ENCODE measurements at places on chromosomes 6 and 20.

- no peak for DNase-seq
Observed at GRCh38 chr6:143110572-143110971, 49.9 kb downstream of the AIG1 start.

DNA sequence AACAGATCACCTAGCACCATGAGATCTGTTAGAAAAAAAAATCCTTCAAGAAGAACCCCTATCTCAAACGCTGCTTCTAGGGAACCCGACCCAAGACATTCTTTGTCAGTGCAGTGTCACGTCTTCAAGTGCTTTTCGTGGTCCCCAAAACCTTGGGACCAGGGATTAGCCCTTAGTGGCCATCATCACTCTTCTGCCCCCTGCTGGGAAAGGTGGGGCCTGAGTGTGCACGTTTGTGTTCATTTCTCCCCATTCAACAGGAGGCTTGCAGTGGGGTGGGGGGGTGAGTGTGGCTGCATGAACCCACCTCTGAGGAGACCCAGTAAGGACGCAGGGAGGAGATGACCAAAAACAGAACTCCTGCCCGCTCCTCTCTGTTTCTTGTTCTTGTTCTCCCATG is 218.2 kb upstream of the RNF24 start:
- DNase-seq, result no peak

DNA sequence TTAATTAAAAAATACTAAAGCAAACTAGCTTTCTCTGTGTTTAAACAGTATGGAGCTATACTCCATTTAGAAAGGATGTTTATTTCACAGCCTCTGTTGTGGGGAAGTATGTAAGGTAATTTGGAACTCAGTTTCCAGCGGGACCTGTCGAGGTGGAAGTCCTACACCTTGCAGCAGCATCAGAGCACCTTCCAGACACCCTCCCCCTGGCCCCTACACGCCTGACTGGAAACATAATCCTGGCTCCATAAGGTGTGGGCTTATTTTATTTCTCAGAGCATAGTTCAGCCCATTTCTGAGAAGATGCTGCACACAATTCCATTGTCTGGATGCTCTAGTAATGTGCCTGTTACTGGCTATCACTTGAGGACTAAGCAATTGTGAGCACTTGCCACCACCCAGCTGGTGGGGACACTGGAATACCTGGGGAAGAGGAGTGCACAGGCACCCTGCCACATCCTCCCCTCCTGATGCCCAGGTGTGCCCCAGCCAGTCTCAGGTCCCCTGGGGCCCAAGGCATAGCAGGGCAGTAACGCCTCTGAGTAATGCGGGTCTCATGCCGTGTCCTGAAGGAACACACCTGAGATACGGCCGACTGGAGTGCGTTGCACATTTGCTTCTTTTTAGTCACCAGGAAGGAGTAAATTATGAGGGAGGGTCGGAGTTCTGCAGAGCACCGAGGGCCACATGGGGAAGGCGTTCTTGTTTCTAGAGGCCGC is 556.5 kb downstream of the QKI start:
- no peak for DNase-seq

DNA sequence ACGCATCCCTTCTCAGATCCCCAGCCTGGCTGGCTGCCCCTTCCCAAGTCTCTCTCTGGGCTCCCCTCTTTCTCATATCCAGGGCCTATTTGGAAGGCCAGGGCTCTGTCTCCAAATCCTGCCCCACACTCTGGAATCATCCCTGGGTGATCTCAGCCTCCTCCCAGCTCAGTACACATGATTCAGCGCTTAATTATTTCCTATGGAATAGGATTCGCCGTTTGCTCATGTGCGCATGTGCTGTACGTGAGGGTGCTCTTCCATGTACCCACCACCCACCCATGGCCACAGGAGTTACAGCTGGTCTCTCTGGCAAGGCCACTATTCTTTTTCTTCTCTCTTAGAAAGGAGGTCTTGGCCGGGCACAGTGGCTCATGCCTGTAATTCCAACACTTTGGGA is 81.7 kb upstream of the FOXP4 start:
- DNase-seq, result no peak

DNA sequence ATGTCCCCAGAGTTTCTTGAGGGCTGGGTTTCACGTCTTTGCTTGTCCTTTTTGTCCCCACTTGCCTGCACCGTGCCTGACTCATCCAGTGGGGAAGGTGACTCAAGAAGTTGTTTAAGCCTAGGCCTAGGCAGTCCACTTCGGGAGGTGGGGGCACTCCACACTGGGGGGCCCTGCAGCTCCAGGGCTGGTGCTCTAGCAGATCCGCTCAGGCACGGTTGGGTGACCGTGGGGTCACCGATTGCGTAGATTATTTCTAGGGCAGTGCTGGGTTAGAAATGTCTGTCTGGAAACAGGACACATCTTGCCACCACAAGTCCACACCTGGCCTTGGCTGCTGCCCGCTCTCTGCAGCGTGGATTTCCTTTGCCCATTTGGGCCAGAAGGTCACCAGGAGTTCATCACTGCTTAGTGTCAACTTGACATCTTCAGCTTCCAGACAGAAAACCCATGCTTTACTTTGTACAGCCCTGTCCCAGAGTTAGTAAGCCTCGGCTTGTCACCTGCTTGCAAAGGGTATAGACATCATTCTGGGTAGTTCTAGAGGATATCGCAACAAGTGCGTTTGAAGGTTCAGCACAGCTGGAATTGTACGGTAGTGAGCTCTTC is 13.6 kb upstream of the C20orf144 start:
- no peak for DNase-seq

DNA sequence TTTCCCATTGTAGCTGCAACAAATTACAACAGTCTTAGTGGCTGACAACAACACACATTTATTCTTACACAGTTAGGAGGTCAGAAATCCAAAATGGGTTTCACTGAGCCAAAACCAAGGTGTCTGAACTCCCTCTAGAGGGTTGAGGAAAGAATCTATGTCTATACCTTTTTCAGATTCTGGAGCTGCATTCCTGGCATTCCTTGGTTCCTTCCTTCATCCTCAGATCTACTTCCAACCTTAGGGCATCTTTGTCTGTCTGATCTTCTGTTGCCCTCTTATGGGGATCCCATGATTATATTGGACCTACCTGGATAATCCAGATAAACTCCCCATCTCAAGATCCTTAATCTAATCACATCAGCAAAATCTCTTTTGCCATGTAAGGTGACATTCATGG is 540.9 kb upstream of the MAP3K7 start:
- no peak for DNase-seq

GRCh38 chr20:54668271-54669039 is 193.1 kb downstream of the DOK5 start:
- DNase-seq, result peak; percentile 39

DNA sequence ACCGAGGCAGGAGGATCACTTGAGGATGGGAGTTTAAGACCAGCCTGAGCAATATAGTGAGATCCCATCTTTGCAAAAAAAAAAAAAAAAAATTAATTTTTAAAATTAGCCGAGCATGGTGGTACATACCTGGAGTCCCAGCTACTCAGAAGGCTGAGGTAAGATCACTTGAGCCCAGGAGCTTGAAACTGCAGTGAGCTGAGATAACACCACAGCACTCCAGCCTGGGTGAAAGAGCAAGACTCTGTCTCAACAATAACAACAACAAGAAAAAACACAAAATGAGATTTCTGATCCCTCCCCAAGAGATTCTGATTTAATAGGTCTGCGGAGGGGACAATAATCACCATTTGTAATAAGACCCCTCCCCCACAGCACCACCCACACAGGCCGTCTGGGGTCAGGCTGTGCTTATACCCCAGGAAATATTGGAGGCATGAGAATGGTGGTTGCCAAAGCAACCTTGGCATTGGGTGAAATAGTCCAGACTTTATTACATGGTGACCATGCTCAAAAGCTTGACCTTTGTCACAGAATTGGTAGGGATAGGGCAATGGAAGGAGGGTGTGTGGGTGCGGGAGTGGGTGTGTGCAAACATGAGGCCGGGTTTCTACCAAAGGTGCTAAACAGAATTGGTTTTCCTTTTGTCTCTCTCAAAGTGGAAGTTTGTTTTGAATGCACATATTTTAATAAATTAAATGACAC is 24.4 kb upstream of the ADTRP start:
- no peak for DNase-seq

DNA sequence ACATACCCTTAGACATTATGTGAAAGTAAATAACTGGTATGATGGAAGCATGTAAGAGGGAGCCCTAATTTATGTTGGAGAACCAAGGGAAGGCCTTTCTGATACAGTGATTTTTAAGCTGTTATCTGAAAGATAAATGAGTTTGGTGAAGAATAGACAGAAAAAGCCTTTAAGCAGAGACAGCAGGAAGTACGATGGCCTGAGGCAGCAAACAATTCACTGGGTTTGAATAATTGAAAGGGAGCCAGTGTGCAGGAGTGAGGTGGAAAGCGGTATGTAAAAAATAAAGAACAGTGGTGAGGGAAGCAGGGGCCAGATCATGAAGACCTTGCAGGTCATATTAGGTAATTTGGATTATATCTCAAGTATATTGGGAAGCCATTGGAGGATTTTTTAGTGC is 4.1 kb upstream of the RAB23 start:
- no peak for DNase-seq

GRCh38 chr6:27873021-27873940 is 38.9 kb downstream of the OR2B2 start:
- DNase-seq, result peak; percentile 89

GRCh38 chr20:51333971-51334370 is 208.5 kb downstream of the NFATC2 start:
- no peak for DNase-seq

DNA sequence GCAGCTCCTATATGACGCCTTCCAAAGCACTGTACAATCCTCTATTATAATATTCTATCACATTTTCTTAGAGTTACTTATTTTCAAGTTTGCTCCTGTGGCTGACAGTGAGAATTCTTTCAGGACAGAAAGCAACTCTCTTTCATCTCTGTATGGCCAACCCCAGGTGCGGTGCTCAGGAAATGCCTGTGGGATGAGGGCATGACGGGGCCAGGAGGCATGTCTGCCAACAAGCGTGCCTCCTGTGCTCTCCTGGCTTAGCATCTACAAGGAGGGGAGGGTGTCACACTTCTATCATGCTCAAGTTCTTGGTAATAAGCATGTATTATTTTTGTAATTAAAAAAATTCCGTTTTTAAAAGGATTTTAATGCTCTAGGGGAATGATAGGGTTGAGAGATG is 11.4 kb downstream of the MRPL14 start:
- no peak for DNase-seq

DNA sequence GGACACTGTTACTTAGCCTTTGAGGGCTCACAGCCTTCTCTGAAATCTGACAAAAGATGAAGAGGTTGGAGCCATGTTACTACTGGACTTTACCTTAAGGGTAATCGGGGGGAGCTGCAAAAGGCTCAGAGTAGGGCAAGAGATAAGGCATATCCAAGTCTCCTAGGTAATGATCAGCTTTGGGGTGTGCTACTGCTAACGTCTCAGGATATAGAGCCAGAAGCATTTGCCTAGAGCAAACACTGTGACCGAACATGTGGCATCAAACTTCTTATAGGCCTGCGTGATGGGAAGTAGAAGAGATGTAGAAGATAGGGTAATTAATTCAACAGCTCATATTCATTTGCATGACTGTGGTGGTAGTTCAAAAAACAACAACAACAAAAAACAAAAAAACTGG is 11.1 kb downstream of the UBE2V1 start:
- DNase-seq, result no peak

- no peak for DNase-seq
Observed at GRCh38 chr20:57716901-57717300, 7.1 kb upstream of the PMEPA1 start.

DNA sequence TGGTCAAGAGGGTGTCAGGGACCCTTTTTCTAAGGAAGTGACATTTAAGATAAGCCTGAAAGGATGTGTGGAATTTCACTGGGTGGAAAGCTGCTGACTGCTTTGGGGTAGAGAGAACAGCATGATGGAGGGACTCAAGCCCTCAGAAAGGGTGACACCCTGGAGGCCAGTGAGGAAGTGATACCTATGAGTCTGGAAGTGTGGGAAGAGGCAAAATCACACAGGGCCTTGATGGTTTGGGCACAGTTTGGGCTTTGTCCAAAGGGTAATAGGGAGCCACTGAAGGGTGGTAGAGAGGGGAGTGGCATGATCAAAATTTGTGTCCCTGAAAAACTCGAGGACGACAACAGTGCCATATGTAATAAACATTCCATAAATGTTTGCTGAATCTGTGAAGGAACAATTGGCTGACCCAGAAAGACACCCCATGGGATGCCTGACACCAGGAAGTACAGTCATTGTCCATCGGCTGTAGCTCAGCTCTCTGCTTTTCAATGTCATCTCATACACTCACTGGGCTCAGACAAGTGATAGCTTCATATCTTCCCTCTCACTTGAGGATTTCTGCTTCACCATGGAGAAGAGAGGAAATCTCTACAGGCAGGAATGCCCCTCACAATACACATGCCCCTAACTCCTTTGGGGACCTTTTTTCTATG is 21.3 kb downstream of the CASS4 start:
- DNase-seq, result no peak

- no peak for DNase-seq
Observed at GRCh38 chr20:33649201-33649681, 12.9 kb upstream of the C20orf144 start.

- DNase-seq, result no peak
Observed at GRCh38 chr20:43859994-43860393, 54.7 kb upstream of the TOX2 start.

GRCh38 chr20:15339264-15339663 is 1001.9 kb upstream of the FLRT3 start:
- no peak for DNase-seq

DNA sequence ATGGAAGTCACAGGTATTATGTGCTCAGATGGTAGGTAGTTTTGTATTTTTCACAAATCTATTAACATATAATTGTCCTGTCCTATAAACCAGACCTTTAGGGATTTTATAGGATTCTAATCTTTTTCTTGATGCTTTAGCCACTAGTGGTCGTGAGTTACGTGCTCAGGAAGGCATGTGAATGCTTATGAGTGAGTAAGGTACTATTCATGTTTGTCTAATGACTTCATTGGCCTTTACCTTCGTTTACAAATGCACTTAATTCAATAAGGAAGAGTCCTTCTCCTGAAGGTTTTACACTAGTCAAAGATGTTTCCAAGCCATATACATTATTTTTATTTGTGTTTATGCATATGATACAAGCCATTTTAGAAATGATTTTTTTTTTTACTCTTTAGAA is 23.0 kb downstream of the PACRG start:
- no peak for DNase-seq

- DNase-seq, result no peak
Observed at GRCh38 chr6:41199552-41200246, 1.2 kb downstream of the TREML2 start.

- DNase-seq, result no peak
Observed at GRCh38 chr20:61975407-61976129, 90.1 kb downstream of the TAF4 start.

GRCh38 chr20:50085481-50086365 is 27.2 kb downstream of the UBE2V1 start:
- no peak for DNase-seq

DNA sequence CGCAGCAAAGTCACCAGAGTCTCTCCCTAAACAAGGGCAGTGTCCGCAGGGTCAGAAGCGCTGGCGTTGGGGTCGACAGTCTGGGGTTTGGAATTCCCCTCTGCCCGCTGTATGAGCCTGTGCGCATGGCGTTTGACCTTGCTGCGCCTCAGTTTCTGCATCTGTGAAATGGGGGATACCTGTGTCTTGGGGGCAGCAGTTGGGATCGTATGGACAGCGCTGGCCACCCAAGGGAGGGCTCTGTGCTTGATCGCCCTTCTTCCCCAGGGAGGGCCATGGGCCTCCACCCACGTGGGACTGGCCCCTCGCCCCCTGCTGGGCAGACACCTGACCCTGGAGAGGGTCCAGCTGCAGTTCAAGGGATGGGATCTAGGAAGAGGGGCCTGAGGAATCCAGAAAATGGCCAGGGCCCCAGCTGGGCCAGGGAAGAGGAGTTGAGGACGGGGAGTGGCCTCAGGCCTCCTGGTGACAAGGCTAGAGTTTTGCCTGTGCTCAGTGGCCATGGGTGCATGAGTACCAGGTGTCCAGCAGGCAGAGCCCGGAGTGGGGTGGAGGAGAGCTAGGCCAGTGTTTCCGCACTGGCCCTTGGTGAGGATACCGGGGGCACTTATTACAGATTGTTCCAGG is 26.4 kb upstream of the PHACTR3 start:
- DNase-seq, result no peak
